Activated CD8-positive, alpha-beta memory T cell treated with anti-CD3 and anti-CD28 coated beads for 48 hours (primary cell): ENCODE measurements at places on chromosomes 16 and 17.

DNA sequence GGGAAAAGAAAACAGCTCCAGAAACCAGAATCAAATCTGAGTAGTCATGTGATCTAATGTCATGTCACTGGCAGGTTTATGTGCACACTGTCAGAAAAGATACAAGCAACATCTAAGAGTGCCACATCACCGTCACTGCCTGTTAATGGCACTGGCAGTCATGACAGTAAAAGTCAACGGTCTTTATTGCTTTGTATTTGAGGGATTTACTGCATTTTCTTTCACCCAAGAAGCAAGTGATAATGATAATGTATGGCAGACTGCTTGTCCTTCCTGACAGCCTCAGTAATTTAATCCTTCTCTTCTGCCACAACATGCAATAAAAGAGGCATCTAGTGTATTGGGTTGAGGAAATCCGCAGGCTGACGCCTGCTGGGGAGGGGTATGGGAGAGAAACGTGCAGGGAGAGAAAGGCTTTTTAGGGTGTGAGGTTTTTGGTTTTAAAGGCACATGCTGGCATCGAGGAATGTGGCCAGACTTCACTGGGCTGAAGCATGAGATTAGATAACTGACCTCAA is 92.4 kb downstream of the RPGRIP1L start:
- no peak for DNase-seq

DNA sequence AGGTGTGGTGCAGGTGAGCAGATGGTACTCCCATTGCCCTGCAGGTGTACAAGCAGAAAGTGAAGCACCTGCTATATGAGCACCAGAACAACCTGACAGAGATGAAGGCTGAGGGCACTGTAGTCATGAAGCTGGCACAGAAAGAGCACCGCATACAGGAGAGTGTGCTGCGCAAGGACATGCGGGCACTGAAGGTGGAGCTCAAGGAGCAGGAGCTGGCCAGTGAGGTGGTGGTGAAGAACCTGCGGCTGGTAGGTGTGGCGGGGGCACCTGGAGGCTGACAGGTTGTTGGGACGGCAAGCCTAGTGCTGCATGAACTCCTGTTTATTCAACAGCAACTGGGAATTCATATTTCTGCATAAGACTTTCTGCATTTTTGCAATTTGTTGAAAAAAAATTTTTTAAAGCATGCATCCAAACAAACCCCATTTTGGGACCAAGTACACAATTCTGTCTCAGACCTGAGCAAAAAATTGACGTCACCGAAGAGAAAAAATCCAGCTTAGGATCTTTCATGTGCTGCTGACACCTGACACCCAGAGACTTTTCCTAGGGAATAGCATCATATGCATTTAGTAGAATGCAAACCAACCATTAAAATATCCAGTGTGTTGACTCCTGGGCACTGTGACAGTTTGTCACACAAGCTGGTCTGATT is 13.5 kb upstream of the DBNDD1 start:
- no peak for DNase-seq

GRCh38 chr17:56536766-56537165 is 56.7 kb upstream of the NOG start:
- no peak for DNase-seq

GRCh38 chr17:83200751-83201150 is 121.3 kb downstream of the METRNL start:
- no peak for DNase-seq

GRCh38 chr17:57892820-57893595 is 43.2 kb upstream of the MRPS23 start:
- no peak for DNase-seq

DNA sequence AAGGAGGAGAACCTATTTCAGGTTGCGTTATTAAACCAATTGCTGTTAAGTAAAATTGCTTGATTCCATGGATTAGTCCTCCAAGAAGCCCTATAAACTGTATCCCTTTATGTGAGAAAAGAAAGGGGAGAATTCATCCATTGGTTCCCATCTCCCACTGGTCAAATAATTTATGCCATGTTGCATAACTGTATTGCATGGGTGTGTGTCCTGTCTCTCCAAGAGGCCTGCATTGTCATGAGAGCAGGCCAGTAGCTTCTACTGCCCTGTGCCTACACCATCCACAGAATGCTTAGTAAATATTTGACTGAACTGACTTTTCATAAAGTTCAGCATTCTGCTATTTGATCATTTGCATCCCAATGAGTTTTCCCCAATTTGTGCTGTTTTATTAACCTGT is 11.7 kb upstream of the TOB1 start:
- no peak for DNase-seq

DNA sequence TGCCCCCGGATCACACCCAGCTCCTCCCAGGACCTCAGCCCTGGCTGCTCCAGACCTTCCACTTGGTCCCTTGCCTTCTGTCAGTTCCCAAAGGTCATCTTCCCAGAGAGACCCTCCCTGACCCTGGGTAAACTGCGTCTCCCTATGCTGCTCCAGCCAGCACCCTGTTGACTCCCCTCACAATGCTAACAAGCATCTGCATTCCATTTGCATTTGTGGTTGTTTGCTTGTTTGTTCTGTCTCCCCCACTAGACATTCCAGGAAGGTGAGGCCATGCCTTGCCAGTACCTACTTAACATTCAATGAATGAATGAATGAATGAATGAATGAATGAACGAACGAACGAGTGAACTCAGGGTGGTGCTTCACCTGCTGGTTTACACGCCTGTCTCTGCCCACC is 171.2 kb downstream of the WSCD1 start:
- no peak for DNase-seq

- no peak for DNase-seq
Observed at GRCh38 chr16:3186946-3187690, 886 bp upstream of the OR1F1 start.

GRCh38 chr16:19525385-19525723 is 1.6 kb downstream of the CCP110 start:
- no peak for DNase-seq

- no peak for DNase-seq
Observed at GRCh38 chr16:84614073-84614459, 3.8 kb downstream of the COTL1 start.

DNA sequence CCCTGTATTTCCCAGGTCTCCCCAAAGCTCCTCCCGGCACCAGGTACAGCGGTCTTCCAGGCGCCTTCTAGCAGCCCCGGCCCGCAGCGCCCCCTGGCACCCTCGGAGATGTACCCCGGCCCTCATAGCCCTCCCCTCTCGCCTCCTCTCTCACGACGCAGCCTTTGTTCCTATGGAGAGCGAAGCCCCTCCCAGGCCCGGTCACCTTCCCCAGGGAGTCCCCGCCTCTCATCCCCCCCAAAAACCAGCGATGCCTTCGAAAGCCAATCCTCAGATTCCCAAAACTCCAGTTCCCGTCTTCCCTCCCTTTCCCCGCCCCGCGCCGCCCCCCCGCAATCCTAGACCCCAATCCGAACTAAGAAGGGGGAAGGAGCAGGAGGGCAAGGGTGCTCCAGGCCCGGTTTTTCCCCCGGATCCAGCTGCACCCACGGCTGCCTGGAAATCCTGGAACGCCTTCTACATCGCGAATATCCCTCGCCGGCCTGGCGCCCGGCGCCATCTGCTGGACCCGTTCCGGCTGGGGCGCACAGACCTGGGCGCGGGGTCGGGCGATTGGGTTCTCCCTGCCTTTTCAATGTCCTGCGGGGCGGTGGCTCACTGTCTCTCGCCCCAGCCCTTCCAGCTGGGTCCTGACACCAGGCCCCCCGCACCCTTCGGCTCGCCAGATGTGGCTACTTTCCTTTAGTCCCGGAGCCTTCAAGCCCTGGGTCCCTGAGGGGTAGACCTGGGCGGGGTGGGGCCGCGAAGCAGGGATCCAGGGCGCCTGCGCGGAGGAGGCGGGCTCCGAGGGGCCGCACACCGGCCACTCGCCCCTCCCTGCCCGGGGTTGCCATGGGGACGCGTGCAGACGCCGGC is at the start of gene DNAH2:
Gene DNAH2, plus strand, starts transcription at position 844 of the 855 bp plus-strand sequence. CDS start 1,991 bp downstream, outside the sequence.
- DNase-seq: peak; percentile 29
